ENCODE measurements at places on chromosomes 6 and 20.

- no peak for DNase-seq
These were observed 25.0 kb upstream of the C6orf62 start for GRCh38 chr6:24743944-24744335.

- DNase-seq = no peak
These were observed 89.0 kb downstream of the IPCEF1 start for GRCh38 chr6:154267508-154268106.

DNA sequence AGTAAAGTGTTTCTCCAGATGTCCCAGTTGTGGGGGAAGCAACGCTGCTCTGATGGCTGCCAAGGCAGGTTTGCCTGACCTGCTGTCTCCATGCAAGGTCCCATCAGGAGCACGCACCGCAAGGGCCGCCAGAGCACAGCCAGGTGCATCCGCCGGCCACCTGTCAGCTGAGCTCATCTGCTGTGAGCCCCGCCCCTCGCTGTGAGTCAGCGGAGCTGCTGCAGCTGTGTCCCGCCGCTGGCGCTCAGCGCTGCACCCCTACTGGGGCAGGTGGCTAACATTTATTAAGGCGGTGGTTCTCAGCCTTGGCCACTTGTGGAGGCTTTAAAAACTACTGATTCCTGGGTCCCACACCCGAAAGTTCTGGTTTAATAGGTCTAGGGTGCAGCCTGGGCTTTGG is 225.7 kb downstream of the UST start:
- DNase-seq = no peak

- no peak for DNase-seq
These were observed 21.3 kb downstream of the ZNF341 start for GRCh38 chr20:33753143-33753542.

DNA sequence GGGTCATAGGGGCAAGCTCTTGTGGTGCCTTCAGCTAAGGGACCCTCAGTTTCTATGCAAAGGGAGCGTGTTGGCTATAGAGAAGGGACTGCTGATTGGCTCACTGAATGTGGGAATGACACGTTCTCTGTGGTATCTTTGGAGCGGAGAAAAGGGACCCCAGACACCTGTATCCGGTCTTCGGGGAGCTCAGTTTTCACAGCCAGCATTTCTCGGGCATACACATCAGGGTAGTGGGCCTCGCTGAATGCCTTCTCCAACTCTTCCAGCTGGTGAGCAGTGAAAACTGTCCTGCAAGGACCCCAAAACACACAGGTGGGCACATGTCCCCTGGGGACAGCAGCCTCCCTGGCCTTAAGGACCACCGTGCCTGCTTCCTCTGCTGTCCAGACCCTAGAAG is 3.3 kb downstream of the VSX1 start:
- no peak for DNase-seq

GRCh38 chr6:93394471-93394870 is 24.9 kb downstream of the EPHA7 start:
- DNase-seq = no peak

DNA sequence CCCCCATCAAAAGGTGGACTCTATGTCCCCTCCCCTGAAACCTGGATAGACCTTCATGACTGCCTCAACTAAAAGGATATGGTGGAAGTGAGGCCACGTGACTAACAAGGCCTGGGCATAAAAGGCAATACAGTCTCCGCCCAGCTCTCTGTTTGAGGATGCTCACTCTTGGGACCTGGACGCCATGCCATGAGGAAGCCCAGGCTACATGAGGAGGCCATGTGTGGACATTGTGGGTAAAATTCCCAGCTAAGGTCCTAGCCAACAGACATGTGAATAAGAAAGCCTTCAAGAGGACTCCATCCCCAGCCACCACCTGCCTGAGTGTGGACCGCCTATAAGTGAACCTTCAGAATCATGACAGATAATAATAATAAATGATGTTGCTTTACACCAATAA is 7.2 kb upstream of the ZNF334 start:
- DNase-seq = no peak

DNA sequence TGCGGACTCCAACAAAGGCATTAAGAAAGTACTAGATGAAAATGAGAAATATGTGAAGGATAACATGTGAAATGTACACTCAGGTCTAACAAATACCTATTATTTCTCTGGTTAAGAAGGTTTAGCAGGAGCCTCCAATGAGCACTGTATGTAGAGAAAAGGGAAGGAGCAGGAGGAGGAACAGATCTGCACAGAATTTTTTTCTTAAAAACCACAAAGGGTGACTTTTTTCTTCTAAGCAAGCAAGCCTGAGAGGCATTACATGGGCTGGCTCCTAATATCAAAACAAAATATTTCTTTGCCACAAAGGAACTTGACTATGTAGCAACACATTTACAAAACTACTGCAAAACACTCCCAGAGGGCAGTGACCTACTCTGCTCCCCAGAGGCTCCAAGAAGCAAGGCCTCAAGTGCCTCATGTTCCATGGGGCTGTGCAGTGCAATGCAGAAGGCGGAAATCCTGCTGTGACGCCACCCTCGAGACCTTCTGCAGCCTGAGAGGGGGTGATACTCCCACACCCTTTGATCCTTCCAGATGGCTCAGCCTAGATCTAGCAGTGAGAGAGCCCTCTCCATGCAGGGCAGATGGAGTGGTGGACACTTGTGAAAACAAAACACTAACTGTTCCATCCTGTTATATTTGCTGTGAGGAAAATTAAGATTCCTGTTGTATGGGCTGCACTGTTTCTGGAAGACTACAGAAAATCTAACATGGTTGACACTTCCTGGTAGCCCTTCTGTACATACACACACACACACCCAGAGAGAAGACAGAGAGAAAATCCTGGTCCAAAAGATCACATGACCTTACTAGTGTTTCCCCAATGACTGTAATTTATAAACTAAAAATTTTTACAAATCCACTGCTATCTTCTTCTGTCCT is 36.0 kb upstream of the SMIM29 start:
- DNase-seq = peak; percentile 88

DNA sequence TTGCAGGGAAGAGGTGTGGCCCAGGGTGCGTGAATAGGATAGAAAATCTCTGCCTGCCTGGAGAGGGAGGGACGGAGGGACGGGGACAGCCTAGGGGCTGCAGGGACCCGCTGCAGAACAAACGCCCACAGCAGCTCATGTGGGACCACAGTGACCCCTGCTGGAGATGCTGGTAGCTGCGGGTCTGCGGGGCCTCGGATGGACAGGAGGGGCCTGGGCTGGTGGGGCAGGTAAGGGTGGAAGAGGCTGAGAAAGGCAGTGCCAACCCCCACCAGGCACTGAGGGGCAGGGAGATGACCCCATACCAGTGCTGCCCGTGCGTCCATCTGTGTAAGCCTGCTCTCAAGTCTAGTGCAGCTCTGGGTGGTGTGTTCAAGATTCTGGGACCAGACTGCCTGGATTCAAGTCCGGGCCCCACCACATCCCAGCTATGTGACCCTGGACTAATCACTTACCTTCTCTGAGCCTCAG is 39.4 kb downstream of the KIAA1755 start:
- peak; percentile 68 for DNase-seq

DNA sequence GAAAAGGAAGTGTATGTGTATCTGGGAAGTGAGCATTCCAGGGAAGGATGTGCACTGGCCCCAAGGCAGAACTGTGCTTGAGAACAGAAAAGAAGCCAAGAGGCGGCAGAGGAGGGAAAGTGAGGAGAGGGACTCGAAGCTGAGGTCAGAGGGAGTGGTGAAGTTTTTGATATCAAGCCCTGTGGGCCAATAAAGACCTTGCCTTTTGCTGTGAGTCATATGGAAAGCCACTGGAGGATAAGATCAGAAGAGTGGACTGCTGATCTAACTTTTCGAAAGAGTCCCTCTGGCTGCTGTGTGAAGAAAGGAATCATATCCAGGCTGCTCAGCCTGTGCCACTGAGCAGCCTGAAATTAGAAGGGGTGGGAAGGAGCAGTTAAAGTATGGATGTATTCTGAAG is 99.4 kb downstream of the EYA4 start:
- DNase-seq = peak; percentile 61
